Activated CD4-positive, CD25-positive, alpha-beta regulatory T cell treated with anti-CD3 and anti-CD28 coated beads, Interleukin-2, amount 50 U/mL, for 16 hours (primary cell): ENCODE measurements at places on chromosomes 5 and 9.

- DNase-seq = no peak
Observed at GRCh38 chr5:96049398-96050272, 88.0 kb upstream of the ELL2 start.

DNA sequence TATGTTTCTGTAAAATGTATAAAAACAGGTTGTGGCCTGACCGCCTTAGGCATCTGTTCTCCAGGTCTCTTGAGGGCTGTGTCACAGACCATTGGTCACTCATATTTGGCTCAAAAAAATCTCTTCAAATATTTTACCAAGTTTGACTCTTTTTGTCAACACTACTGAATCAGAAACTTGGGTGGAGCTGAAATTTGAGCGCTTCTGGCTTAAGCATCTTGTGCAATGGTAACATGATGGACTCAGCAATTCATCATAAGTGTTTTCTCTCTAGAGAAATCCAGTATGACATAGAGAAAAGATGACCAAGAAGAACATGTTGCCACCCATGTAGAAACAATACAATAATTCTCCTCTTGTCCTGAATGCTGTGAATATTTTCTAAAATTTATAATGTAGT is 387.9 kb downstream of the MAT2B start:
- no peak for DNase-seq

GRCh38 chr5:143314659-143315058 is 88.8 kb downstream of the NR3C1 start:
- no peak for DNase-seq

DNA sequence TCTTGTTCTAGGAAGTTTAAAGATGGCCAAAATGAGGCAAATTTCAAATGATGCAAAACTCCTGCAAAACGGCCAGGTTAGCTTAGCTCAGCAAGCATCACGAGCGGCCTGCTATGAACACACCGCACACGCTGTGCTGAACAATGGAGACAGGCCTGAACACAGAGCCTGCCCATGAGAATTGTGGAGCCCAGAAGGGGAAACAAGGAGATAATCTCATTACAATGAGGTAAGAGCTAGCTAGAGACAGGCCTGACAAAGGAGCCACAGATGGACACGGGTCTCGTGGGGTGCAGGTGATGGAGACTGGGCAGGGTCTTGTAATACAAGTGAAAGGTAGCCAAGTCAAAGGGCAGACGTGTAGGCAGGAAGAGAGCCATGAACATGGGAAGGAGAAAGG is 50.2 kb downstream of the PSMB7 start:
- DNase-seq = no peak

DNA sequence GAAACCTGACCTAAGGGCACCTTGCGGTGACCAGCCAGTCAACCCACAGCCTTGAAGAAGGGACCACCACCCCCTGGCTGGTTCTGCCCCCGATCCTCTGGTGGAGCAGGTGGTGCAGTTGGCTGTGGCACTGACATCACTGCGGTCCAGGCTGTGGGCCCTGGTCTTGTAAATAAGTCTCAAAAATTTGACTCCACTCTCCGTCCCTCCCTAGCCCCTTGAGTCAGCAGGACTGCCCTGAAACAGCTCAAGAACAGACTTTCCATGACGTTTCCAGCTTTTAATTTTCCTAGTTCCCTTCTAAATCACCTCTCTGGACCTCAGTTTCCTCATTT is 134.8 kb upstream of the BOD1 start:
- DNase-seq = no peak

GRCh38 chr5:81393430-81393782 is 528 bp downstream of the ACOT12 start:
- DNase-seq = no peak

GRCh38 chr5:154117050-154117449 is 73.5 kb upstream of the GALNT10 start:
- DNase-seq = no peak

DNA sequence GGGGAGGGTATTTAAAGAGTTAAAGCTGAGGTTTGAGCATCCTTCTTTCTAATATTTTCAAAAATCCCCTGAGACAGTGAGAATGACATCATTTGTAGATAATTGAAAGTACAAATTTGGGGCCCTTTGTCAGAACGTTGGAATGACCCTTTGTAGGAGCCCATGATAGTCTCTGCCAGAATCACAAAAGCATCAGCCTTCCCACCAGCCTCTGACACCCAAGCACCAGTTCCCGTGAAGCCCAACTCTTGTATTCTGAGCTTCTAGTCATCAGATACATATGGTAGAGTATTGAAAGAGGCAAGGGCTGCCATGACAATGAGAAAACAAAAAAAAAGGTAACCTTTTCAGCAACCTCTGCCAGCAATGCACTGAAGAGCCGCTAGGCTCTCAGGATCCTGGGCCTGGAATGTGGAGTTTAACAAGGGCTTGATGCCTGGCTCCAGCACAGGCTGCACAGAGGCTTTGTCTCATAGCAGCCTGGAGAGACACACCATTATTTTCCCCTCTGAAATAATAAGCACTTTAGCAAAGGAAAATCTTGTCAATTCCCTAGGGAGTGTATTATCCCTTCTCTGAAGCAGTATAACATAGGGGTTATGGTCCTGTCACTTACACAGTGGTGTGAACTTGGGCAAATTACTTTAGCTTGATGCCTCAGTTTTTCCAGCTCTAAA is 114.4 kb downstream of the ZNF608 start:
- DNase-seq = no peak

GRCh38 chr9:69877852-69878514 is 57.4 kb downstream of the CFAP95 start:
- no peak for DNase-seq

GRCh38 chr9:124863371-124863871 is 1.5 kb downstream of the ARPC5L start:
- DNase-seq = no peak

DNA sequence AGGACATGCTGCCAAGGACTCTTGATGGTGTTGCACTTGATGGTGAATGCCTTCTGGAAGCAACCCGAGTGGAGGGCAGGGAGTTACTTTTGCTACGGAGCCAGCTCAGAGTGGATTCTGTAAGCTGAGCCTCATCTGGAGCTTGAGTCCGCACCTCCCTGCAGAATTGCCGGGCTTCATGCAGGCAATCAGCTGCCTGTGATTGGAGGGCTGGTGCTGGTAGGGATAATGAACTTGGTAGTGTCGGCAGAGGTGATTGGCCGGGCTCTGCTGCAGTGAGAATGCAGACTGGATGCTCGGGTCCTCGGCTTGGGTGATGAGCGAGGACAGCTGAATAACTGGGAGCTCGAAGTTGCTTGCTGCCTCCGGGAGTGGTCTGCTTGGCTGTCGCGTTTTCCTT is 23.1 kb downstream of the SLC25A25 start:
- no peak for DNase-seq

DNA sequence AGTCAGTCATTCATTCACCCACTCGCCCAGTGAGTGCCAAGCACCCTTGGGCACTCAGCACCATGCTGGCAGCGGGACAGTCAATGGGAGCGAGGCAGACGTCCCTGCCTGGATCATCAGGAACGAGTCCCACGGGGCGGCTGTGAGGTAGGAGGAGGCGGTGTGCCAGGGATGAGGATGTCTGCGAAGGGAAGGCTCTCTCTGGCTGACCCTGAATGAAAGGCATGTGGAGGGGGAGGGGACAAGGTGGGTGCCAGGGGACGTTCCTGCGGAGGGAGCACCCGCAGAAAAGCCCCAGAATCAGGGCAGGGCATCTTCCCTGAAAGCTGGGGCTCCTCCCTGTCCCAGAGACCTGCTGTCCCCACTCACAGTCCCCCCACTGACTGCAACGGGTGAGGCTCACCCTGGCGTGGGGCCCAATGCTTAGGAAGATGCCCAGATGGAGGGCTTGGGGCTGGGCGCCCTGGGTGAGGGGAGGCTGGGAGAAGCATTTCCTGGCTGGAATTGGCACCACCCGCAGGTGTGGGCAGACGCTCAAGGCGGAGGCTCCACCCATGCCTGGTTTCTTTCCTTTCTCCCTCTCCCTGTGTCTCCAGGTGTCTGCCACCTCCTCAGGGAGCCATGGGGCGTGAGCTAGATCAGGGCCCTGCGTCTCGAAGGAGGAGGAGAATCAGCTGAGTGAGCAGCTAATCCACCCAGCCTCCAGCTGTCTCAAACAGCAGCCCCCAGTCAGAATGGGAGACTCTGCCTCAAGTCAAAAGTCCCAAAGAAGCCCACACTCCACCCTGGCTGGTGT is 179.0 kb upstream of the PPP1R26 start:
- no peak for DNase-seq

DNA sequence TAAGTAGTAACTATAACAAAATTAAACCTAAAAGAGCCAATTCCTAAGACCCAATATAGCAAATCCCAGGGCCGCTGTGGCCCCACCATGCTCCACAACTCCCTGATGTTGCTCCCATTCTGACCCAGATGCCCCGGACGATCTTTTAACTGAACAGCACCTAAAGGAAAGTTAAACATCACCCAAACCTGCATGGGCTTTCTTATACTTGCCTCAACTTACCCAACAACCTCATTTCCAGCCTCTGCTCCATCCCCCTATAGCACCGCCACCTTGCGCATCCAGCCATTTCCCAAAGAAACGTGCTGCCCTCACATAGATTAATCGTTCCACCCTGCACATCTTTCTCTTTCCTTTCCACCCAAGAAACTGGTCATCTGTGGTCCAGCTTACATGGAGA is 54.6 kb downstream of the ZNF354C start:
- no peak for DNase-seq

DNA sequence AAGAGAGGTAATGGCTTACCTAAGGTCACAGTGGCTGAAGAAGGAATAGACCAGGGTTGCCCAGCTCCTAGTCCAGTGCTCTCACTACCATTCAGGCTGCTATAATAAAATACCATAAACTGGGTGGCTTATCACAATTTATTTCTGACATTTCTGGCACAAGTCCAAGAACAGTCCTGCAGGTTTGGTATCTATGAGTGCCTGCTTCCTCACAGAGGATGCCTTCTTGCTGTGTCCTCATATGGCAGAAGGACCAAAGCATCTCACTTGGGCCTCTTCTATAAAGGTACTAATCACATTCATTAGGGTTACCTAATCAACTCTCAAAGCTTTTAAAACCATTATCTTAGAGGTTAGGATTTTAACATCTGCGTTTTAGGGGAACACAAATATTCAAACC is 17.2 kb downstream of the STARD4 start:
- DNase-seq = no peak

- no peak for DNase-seq
Observed at GRCh38 chr9:1284727-1285126, 234.6 kb downstream of the DMRT2 start.

- DNase-seq = no peak
Observed at GRCh38 chr5:8934455-8934854, 611.4 kb downstream of the SEMA5A start.

DNA sequence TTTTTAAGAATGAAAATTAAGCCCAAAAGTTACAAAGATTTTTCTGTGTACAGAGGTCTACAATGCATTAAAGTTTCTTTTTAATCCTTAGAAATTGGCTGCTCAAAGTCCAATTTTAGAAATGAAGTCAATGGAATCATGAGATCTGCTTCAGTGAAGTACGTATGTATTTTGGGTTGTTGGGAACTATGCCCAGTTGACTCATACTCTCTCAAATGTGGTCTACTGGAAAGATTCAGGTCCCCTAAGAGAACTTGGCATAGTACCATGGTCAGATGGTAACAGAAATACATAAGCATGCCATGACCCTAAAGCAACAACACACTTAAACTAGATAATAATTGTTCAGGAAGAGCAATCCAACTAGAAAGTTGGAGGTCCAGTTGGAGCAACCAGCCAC is 23.0 kb downstream of the FBLL1 start:
- DNase-seq = no peak

GRCh38 chr9:5089737-5090136 is 95.7 kb downstream of the INSL6 start:
- no peak for DNase-seq

- no peak for DNase-seq
Observed at GRCh38 chr5:96699186-96699820, 37.1 kb downstream of the CAST start.

GRCh38 chr9:20570087-20570486 is 52.2 kb downstream of the MLLT3 start:
- no peak for DNase-seq

DNA sequence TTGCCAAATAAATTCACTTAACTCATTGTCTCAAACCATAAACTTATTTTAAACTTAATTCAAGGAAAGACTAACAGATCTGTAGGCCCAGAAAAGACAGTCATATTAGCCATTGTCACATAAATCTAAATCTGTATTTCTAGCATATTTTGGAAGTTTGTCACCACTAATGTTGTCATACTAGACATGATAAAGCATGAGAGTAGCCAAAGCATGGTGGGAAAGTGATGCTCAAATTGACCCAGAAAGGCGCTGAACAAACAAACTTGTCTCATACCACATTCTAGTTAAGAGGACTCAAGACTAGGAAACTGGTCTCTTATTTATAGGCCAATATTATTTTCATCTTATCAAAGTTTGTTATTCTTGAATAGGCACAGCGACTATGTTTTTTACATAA is 99.4 kb downstream of the VCAN start:
- DNase-seq = no peak
